ENCODE measurements at places on chromosomes 6 and 20.

- DNase-seq: no peak
These were observed 18.8 kb upstream of the RALGAPA2 start for GRCh38 chr20:20731000-20731944.

DNA sequence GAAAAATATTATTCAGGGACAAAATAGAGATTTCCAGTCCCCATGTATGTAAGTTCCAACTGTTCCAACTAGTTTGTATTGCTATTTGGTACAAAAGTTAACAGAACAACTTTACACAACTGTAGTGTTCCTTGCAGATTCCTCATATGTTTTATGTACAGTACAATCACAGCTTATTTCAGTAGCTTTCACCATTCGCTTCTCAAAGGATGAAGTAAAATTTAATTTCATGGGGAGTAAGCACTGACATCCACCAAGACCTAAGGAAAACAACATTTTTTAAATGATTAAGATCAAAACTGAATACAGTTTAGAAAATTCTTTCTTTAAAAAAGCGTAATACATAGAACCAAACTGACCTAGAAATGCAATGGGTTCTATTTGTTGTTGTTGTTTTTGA, 24.6 kb downstream of the ZNF217 start:
- no peak for DNase-seq

- DNase-seq: no peak
These were observed 21.0 kb upstream of the TFB1M start for GRCh38 chr6:155335265-155335664.

DNA sequence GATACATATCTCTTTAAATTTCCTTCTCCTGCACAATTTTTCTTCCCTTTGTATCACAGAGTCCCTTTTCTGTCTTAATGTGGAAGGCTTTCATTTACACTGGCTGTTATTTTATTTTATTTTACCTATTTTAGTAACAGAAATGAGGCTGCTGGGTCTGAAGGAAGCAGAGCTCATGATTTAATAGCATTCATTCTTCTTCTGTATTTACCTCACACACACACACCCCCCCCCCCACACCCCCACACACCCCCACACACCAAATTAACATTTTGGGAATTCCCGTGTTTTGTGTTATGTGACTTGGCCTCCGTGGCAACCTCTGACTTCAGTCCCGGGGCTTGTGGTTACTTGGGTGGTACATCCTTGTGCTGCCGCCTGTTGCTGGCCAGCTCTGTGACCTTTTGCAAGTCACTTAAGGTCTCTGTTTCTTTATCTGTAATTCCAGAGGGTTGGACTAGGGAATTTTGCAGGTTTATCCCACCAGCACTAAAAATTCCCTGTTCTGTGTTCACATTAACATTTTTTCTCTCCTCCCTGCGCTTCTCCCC, 108.8 kb downstream of the TIAM2 start:
- peak; percentile 62 for DNase-seq

DNA sequence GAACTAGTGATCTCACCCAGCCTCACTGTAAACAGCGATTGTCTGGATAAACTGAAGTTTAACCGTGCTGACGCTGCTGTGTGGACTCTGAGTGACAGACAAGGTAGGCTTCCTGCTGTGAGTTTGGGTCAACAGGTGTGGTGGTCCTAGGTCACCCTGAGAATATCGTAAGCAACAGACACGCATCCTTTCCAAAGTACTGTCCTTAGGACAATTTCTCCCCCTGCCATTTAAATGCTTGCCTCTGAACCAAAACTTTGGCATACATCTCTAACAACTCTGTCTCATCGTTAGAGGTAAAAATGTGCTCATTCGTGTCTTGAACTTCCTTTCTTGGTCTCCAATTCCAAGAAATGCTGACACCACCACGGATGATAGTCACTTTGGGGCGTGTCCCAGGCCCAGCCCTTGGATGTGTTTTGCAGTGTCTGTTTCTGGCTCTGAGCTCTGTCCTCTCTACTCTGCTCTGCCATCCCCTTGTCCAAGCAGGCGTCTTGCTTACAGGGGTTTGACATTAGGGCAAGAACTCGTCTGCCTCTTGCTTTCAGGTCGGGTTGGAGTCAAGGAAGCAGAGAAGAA, 95.5 kb downstream of the EYA2 start:
- DNase-seq: no peak

- peak; percentile 53 for DNase-seq
These were observed 123.3 kb downstream of the PXDC1 start for GRCh38 chr6:3627956-3628835.

- no peak for DNase-seq
These were observed 73.4 kb downstream of the MYB start for GRCh38 chr6:135254471-135254870.

GRCh38 chr20:34328928-34329677, 25.9 kb upstream of the AHCY start:
- DNase-seq: peak; percentile 33

GRCh38 chr6:97275804-97276203, 7.2 kb downstream of the MMS22L start:
- no peak for DNase-seq

- peak; percentile 27 for DNase-seq
These were observed 30.5 kb upstream of the AKAP12 start for GRCh38 chr6:151209071-151209831.

DNA sequence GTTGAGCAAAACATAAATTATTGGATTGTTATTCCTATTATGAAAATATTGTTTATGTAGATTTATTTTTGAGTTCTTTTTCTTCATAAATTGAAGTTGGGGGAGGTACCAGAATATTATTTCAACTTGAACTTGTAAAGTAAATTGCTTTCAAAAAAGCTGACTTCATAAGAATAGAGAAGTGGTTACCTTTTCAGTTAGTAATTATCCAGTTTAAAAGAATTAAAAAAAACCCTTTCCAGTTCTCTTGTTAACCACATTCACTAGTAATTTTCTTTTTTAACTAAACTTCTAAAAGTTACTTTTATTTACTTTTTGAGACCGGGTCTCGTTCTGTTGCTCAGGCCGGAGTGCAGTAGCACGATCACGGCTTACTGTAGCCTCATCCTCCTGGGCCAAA, 124.3 kb downstream of the CDKAL1 start:
- DNase-seq: no peak

- no peak for DNase-seq
These were observed 258.1 kb downstream of the CLIC5 start for GRCh38 chr6:45757443-45758130.

GRCh38 chr6:133512410-133513016, 271.4 kb downstream of the EYA4 start:
- peak; percentile 26 for DNase-seq

DNA sequence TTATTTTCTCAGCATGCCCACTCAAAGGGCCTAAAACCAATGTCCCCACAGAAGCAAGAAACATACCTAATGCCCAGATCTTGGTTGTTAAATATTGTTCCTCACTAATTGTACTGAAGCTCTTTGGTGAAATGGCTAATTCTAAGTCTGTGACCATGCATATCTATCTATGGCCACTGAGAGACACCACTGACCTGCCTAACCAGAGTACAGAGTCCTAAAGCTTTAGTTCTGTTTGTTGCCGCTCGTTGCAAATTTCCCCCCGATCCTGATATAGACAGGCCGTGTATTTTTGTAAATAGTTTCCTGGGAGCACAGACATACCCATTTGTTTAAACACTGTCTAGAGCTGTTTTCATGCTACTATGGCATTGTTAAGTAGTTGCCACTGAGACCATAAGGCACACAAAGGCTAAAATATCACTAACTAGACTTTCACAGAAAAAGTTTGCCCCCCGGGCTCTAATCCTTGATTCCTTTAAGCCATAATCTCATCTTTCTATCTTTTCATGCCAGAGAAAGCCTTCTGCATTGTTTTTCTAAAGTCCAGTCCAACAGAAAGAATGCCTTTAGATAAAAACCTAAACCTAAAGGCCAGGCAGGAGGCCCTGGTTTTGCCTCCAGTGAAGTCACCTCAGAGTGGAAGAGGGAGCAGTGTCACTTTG, 48.7 kb downstream of the DNAAF9 start:
- no peak for DNase-seq

- peak; percentile 63 for DNase-seq
These were observed 45.8 kb downstream of the QKI start for GRCh38 chr6:163460307-163460782.

GRCh38 chr20:50388733-50389437, 121.3 kb upstream of the PTPN1 start:
- no peak for DNase-seq

- DNase-seq: no peak
These were observed 40.3 kb upstream of the BLCAP start for GRCh38 chr20:37567671-37568588.

- peak; percentile 67 for DNase-seq
These were observed 37.1 kb downstream of the TNFAIP3 start for GRCh38 chr6:137903933-137904821.

- no peak for DNase-seq
These were observed 17.0 kb upstream of the SLA2 start for GRCh38 chr20:36663031-36663430.

DNA sequence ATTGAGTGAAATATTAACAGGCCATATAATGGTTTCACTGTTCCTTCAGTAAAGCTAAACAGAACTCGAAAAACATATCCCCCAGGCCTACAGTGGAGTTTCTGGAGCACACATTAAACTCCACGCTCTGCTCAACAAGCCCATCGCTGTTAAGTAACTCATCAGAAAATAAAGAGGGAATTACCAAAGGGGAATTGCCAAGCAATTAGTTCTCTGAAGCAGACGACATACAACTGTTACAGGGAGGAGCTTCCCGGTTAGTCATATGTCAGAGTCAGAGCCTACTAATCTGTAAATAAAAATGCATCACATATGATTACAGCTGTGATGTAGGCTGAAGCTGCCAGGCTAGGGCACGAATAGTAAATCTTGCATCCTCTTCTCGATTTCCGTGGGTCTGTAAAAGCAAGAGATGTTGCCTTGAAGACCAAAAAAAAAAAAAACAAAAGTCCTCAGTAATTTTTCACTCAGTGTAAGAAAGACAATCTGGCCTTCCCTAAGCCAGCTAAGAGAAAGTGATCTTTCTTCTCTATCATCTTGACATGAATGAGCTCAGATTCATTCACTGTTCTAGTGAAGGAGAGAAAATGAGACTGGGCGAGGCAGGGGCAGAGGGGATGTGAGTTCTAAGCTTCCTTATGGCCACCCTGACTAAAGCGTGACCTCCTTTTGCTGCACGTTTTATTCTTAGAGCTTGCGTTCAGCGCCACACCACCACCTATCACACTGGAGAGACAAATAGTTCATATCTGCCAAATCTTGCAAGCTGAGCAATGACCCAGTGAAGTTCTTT, 13.8 kb downstream of the ATXN1 start:
- peak; percentile 89 for DNase-seq

DNA sequence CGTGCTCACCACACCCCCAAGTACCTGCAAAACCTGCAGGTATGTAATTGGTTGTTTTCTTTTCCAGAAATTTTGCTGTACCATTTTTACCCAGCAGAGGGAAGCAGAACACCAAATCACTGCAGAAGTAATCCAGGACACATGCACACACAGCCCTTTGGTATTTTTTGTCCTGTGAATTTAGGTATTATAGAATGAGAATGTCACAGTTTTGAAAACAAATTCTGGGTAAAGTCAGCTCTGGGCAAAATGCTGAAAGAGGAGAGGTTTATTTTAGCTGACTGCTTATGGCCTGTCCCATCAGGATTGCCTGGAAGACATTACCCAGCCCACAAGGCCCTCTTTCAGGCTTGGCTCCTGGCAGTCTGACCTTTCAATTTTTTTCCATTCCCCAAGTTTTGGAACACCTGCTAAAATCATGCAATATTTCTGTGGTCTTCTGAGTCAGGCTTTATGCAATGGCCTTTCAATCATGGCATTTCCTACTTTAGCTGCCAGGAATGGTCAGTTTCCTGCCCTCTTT, 3.5 kb upstream of the EFHC1 start:
- peak; percentile 61 for DNase-seq

GRCh38 chr6:165770397-165771082, 107.5 kb upstream of the PDE10A start:
- DNase-seq: no peak

- no peak for DNase-seq
These were observed 6.3 kb downstream of the BPIFB2 start for GRCh38 chr20:33013701-33014326.

DNA sequence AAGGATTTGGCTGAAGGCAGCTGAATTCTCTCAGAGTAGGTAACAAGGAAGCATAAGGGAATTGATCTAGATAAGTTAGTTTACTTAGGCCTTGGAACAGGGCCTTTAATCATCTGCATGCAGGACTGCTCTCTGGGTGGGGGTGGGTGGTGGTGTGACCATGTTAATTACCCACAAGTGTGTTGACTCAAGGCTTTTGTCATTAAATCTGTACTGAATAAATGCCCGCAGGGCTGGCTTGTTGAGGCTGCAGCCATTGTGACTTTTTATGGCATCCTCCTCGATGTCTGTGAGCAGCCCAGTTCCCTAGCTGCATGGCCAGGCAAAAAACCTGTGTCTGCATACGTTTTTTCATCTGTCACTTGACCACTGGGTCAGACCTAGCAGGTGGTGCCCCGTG, 63.5 kb upstream of the ASCC3 start:
- no peak for DNase-seq

Data from astrocyte (in vitro differentiated cells and primary cell).